Amniotic epithelial cell (primary cell): ENCODE measurements at places on chromosomes 1 and 21.
A peak's percentile ranks its signal among the peaks of the same experiment; 100 is the strongest.

DNA sequence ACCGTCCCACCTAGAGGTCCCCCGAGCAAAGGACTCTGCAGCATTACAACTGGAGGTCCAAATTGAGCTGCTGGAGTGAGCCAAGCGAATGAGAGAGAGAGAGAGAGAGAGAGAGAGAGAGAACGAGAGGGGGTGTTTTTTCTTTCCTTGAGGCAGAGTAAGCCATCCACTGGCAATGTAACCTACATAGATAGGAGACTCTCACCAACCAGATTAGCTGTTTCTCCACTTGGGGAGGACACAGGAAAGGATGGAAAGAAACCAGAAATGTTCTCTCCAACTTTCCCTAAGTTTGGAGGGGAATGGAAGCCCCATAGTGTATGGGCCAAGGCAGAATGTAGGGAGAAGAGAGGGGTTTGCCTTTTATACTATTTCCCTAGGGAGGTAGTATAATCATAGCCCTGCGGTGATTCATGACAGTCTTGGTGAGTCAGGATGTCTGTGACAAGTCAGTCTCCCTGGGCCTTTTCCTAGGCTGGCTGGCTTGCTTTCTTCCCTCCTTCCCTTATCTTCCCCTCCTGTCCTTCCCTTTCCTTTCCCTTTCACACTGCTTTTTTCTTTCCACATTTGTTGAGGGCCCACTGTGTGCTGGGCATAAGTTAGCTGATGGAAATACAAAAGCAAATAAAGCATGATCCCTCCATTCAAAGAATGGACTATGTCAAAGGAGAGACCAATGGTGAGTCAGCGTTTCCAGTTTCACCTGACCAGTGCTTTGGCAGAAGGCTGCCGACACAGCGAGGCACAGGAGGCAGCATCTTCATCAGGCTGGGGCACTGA is 7.1 kb downstream of the FNDC7 start:
- peak; percentile 74 for DNase-seq

DNA sequence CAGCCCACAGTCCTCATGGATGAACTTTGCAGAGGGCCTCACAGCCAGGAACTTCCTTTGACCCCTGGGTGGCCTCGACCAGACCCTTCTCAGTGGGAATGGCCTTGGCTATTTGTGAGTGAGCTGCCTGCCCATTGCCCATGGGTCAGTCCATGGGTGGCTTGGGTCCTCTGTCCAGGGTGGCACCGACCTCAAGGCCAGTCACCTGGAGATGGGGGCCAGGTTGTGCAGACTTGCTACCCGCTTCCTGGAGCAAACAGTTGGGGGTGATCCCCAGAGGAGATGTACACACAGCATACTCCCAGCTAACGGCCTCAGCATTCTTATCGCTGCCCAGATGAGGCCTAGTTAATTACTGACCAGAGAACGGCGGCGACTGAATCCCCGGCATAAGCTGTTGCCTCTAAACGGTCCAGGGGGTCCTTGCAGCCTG is 23.1 kb upstream of the IFNLR1 start:
- no peak for DNase-seq

DNA sequence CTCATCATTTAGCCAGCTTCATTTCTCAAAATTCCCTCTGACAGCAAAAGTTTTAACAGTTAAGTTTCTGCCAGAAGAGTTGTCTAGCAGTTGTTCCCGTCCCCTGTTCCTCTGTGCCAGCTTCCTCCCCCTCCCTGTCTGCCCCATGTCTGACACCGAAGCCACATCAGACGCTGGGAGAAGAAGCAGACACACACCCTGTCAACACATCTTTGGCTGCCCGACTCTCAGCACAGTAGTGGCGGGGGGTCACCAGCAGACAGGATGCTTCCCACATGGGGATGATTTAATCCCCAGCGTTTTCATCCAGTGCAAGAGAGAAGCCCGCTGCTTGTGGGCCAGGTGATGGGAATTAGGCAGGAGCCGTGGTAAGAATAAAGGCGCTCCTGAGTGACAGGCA is 379.4 kb upstream of the RUNX1 start:
- peak; percentile 29 for DNase-seq

DNA sequence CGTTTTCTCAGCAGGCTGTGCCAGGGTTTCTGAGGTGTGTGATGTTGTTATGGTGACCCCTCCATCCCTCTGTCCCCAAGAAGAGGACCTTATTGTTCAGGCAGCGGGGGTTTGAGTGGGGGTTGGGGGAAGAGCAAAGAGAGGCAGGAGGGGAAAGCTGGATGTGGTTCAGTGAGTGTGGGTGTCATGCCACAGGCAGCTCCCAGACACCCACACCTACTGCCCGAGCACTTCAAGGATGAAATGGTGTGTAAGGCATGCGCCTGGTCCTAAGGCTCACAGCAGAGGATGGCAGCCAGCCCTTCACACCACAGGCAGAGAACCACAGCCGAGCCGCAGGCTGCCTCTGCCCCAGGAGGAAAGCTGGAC is 49.9 kb upstream of the STUM start:
- DNase-seq: no peak

- DNase-seq: no peak
Observed at GRCh38 chr1:27414091-27414490, 21.7 kb downstream of the GPR3 start.

DNA sequence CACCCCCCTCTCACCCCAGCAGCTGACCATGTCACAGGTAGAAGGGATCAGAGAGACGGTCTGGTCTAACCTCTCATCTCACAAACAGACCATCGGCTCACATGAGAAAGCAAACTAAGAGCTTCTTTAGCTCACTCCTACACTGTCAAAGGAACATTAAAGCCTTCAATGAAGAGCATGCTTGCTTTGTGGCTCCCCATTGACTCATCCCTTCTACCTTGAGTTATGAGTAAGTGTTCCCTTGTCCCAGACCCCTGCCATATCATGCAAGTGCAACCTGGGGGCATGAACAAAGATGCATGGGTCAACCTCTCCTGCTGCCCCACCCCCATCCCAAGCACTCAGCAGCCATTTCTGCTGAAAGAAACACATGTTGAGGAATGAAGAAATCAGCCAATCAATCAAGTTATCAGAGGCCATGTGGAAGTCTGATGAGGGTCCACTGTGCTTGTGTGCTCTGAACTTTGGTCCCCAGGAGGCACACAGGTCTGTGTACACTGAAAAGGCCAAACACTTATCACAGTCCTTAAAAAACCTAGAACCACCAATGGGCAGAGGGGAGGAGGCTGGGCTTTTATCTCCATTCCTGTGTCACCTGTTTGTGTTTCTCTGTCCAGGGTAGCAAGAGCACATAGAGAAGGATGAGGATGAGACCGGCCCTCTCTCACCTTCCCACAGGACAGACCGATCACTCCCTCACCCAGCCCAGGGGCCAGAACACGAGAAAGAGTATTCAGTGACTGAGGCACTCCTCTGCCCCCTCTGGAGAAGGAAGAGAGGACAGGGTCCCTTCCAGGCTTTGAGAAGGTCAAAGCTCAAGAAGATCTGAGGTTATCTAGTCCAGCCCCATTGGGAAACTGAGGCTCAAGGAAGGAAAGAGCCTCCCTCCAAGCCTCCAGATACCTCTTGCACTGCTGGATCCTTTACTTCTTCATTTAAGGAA is 9.5 kb downstream of the ETNK2 start:
- DNase-seq: no peak

GRCh38 chr1:237814319-237814924 is 76.3 kb downstream of the ZP4 start:
- peak; percentile 1 for DNase-seq

- DNase-seq: no peak
Observed at GRCh38 chr1:85572574-85572973, 8.0 kb upstream of the CCN1 start.

DNA sequence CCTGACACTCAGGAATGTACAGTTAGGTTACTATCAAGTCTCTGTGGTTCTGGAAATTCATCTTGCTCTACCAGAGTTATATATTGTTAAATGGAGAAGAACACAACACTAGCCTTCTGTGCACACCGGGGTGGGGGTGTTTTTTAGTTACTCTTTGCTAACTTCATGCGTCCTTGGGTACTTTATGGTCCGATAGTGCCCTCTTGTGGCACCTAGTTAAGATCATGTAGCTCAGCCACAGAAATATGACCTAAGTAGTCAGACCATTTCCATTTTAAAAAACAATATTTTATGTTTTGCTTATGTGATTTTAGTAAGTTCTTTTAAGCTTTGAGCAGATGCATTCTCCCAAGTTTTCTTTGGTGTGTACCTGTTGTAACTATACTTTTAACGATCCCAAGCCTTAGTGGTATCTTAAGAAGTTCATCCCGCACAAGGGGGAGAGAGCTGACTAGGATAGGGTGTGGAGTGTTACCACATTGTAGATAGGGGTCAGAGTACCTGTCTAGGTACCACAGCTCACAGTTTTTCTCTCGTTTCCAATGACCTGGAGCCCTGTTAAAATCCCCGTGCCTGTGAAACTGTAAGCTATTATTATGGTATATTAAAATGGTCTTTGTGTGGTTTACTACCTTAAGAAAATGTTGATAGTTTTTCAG is 20.6 kb upstream of the SH3D21 start:
- peak; percentile 86 for DNase-seq

- no peak for DNase-seq
Observed at GRCh38 chr1:221795380-221795779, 53.5 kb upstream of the DUSP10 start.

GRCh38 chr1:38708701-38709258 is 150.8 kb downstream of the RRAGC start:
- DNase-seq: no peak

- DNase-seq: no peak
Observed at GRCh38 chr1:84370266-84370665, 28.0 kb upstream of the DNASE2B start.

DNA sequence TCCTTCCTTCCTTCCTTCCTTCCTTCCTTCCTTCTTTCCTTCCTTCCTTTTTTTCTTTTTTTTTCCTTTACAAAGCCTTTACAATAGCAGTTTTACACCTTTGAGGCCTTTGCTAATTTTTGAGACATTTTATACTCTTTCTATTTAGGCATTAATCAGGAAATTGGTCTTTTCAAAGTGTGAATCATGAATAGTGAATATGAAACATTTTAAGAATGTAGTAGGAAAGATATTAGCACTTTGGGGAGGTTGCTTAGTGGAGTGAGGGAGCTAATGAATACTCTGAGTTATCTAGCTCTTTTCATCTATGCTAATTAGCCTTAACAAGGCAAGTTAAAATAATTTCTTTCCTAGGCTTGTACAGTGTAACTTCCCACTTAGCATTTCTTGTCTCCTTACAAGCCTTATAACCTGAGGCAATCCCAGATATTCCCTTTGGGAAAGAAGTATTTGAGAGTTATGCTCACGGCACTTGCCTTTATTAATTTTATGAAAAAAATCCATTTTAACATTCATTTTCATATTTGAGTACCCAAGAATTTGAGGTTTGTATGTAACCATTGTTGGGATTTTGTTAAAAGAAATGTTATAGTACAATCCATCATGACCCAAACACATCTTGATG is 122.6 kb downstream of the NTNG1 start:
- DNase-seq: no peak

DNA sequence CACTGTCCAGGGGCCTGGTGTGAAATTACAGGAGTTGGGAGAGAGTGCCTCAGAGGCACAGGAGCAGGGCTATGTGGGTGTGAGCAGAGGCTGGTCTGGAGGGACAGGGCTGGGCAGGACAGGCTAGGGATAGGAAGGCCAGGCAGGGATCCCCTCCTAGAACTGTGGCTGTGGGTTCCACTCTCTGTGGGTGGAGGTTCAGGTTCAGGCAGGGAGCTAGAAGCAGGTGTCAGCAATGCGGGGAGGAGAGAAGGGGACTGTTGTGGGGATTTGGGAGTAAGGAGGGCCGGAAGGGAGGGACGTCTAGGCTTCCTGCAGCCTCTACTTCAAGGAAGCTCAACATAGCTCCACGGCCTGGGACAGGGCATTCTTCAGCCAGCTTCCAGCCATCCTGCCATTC is 8.3 kb upstream of the GPR61 start:
- no peak for DNase-seq

GRCh38 chr1:206643118-206643698 is 7.9 kb downstream of the DYRK3 start:
- DNase-seq: no peak

- no peak for DNase-seq
Observed at GRCh38 chr1:175435392-175435791, 242.8 kb upstream of the KIAA0040 start.

- no peak for DNase-seq
Observed at GRCh38 chr1:209809611-209810010, 3.7 kb upstream of the IRF6 start.

- no peak for DNase-seq
Observed at GRCh38 chr1:246878551-246878950, 53.2 kb downstream of the AHCTF1 start.

DNA sequence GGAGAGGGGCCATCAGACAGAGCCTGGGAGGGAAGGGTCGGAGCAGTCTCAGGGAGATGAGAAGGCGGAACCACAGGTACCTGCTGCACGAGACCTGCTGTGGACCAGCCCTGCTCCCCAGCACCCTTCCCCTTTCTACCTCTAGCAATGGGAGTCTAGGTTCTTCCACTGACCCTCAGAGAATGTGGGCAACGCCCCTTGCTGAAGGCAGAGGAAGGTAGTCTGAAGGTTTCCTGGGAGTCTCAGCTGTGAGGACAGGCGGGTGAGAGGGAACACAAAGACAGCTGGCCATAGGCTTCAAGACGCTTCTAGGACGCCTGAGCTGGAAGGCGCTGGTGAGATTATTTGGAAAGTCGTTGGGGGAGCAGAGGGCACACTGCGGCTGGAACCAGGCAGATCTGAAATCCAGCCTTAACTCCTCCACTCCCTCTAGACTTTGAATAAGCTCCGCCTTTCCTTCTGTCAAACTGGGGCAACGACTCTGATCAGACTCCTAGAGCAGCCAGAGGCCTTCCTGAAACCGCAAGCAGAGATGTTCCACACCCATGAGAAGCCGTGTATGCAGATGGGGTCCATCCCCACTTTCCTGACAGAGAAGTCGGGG is 18.1 kb downstream of the SLC45A3 start:
- DNase-seq: no peak

DNA sequence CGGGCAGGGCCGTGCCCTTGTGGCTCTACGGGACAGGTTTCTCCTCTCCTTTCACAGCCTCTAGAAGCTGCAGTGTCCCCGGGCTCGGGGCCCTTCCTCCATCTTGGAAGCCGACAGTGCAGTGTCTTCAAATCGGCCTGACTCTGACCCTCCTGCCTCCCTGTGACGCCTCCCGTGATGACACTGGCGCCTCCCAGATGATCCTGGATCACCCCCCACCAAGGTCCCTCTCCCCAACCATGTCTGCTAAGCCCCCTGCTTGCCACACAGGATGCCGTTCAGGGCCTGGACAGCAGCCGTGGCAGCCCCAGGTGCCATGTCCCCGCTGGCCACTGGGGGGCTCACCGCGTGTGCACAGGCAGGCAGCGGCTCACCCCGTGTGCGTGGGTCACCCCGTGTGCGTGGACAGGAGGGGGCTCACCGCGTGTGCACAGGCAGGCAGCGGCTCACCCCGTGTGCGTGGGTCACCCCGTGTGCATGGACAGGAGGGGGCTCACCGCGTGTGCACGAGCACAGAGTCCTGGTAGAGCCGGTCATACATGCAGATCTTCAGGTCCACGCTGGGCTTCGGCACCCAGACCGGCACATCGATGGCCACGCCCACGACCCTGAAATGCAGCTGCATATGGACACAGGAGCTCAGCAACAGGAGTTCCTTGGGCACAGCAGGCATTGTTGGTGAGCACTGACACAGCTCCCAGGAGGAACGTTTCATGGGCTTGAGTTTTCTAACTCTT is 24.9 kb upstream of the TMEM52 start:
- peak; percentile 13 for DNase-seq
